Liver (tissue), 10 donors: ENCODE measurements at places on chromosomes 13 and 19.

DNA sequence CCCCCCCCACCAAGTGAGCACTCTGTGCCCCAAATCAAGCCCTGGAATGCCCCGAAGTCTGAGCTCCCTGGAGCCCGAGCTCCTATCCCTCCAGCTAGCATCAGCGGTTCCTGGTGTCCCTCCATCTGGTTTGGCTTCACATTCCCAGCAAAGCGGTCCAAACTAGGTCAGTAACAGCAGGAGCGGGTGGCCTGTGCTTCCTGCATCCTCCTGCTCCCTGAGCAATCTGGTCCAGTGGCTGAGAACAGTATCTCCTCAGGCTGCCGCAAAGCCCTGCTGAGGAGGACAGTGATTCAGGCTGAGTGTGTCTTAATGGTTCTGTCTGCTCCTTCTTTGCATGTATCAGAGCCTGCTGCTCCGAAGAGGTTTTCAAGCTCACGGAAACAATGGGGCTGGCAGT, 25.9 kb downstream of the RASL11A start:
- no peak for DNase-seq

DNA sequence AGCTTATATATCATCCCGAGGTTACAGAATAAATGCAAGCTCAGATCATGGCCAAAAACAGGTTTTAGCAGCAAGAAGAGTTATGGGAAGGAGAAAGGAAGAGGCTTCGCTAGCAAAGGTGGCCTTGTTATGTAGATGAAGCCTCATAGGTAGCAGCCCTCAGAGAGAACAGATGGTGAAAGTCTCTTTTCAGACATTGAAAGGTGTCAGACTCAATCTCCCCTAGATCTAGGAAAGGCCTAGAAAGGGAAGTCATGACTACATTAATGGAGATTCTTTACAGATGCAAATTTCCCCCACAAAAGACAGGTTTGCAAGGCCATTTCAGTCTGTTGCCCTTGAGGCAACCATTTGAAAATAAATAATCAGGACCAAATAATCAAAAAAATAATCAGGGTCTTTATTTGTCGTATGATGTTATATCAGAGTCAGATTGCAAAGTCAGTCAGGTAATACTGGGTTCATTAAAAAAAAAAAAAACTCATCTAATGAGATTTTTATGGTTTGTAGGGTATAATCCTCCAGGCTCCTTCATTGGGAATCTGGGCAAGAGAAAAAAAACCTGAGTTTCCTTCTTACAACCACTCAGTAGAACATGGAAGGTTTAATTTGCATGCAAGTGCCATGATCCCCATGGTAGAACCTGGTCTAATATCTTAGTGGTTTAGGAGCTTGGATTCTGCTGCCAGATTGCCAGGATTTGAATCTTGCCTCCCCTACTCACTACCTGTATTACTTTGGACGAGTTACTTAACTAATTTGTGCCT, 50.8 kb upstream of the HTR2A start:
- DNase-seq, result no peak

- no peak for DNase-seq
Measured at GRCh38 chr13:46142776-46143175, 37.9 kb upstream of the CPB2 start.

DNA sequence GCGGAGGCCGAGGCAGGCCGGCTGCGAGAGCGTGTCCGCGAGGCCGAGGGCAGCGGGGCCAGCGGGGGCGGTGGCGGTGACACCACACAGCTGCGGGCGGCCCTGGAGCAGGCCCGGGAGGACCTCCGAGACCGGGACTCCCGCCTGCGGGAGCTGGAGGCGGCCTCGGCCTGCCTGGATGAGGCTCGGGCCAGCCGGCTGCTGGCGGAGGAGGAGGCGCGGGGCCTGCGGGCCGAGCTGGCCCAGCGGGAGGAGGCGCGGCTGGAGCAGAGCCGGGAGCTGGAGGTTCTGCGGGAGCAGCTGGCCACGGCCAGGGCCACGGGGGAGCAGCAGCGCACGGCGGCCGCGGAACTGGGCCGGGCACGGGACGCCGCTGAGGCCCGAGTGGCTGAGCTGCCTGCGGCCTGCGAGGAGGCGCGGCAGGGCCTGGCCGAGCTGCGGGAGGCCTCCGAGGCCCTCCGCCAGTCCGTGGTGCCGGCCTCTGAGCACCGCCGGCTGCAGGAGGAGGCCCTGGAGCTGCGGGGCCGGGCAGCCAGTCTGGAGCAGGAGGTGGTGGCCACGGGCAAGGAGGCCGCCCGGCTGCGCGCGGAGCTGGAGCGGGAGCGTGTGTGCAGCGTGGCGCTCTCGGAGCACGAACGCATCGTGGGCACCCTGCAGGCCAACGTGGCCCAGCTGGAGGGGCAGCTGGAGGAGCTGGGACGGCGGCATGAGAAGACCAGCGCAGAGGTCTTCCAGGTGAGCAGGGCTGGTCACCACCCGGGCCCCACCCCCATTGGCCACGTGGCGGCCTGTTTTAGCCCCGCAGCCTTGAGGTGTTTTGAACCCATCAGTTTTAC, 11.7 kb upstream of the EBI3 start:
- DNase-seq, result no peak
